Epithelial cell of umbilical artery (primary cell): ENCODE measurements at places on chromosomes 12 and 14. TPM values are rescaled to one million over a fixed set of nuclear protein-coding genes. Genes with fewer than 3 reads are reported as not detected.

Gene OR4K15
- total RNA-seq = not detected in 2 replicates

Gene PRIMA1
- total RNA-seq = not detected in 2 replicates

Gene IKBIP
- 74.5 and 96.5 TPM in 2 replicates for total RNA-seq

Gene AKAP6
- under 0.01 and 0.15 TPM in 2 replicates for total RNA-seq

Gene MUCL1
- not detected in 2 replicates for total RNA-seq

Gene LRRK2
- 0.65 and 3.8 TPM in 2 replicates for total RNA-seq

Gene GAS2L3
- total RNA-seq = 21.4 and 28.3 TPM in 2 replicates

Gene LTBP2
- 80.1 and 141 TPM in 2 replicates for total RNA-seq

Gene ADCY6
- 27.8 and 33.5 TPM in 2 replicates for total RNA-seq

Gene PLA2G1B
- total RNA-seq = not detected in 2 replicates

Gene KRT6C
- not detected in 2 replicates for total RNA-seq

Gene CABP1
- not detected in 2 replicates for total RNA-seq

Gene PLEKHH1
- total RNA-seq = under 0.01 TPM in 2 replicates

Gene TTC9
- under 0.01 and 0.15 TPM in 2 replicates for total RNA-seq

Gene CRIP2
- 151 and 234 TPM in 2 replicates for total RNA-seq

Gene KIF26A
- total RNA-seq = 4.4 and 12.0 TPM in 2 replicates

Gene KRT83
- not detected in 2 replicates for total RNA-seq

Gene CELA1
- not detected in 2 replicates for total RNA-seq

Gene TGM1
- total RNA-seq = 0.65 and 0.91 TPM in 2 replicates

Gene PZP
- total RNA-seq = 0.30 and 0.97 TPM in 2 replicates

Gene C14orf39
- not detected in 2 replicates for total RNA-seq

Gene MRPL51
- total RNA-seq = 109 and 117 TPM in 2 replicates

Gene UNC119B
- 20.1 and 27.7 TPM in 2 replicates for total RNA-seq

Gene MMP19
- total RNA-seq = 0.30 and 0.32 TPM in 2 replicates

Gene GLIPR1
- 20.8 and 36.9 TPM in 2 replicates for total RNA-seq

Gene STXBP6
- total RNA-seq = not detected in 2 replicates

Gene SOX5
- total RNA-seq = 0.30 and 0.97 TPM in 2 replicates

Gene APOF
- not detected in 2 replicates for total RNA-seq

Gene ASIC1
- total RNA-seq = 0.65 and 0.76 TPM in 2 replicates

Gene POLE2
- 14.9 and 16.6 TPM in 2 replicates for total RNA-seq

Gene MYRFL
- total RNA-seq = 0.15 TPM in 1 of 2 replicates, not detected in the other

Gene ENDOU
- not detected in 2 replicates for total RNA-seq

Gene SRP54
- 91.3 and 95.7 TPM in 2 replicates for total RNA-seq

Gene GALC
- total RNA-seq = 16.0 and 23.4 TPM in 2 replicates

Gene SERPINA10
- not detected in 2 replicates for total RNA-seq

Gene ZNF410
- total RNA-seq = 67.9 and 72.0 TPM in 2 replicates

Gene KRT81
- total RNA-seq = 0.32 TPM in 1 of 2 replicates, not detected in the other

Gene SLC17A8
- total RNA-seq = not detected in 2 replicates

Gene CINP
- 56.5 and 59.9 TPM in 2 replicates for total RNA-seq

Gene TEX52
- total RNA-seq = not detected in 2 replicates

Gene TESPA1
- total RNA-seq = not detected in 2 replicates

Gene TAS2R43
- under 0.01 and 1.7 TPM in 2 replicates for total RNA-seq

Gene JAG2
- total RNA-seq = 23.9 and 41.9 TPM in 2 replicates

Gene RHOJ
- total RNA-seq = 31.5 and 40.3 TPM in 2 replicates

Gene PNP
- total RNA-seq = 248 and 374 TPM in 2 replicates
